Adrenal gland (tissue), 19 donors: ENCODE measurements at places on chromosomes 3 and 15. TPM values are rescaled to one million over a fixed set of nuclear protein-coding genes. Genes with fewer than 3 reads are reported as not detected.
A peak's percentile ranks its signal among the peaks of the same experiment; 100 is the strongest.

INKA1 gene
- 2.5 TPM for total RNA-seq

GRCh38 chr3:186886202-186886981 lies 43.9 kb downstream of the ADIPOQ start:
- H3K36me3 ChIP-seq, result no peaks in the 10 kb centered on the region
- no peak for DNase-seq
- no peak overlapping the region for H3K27ac ChIP-seq
- peaks cover 3% of the 10 kb centered on the region for H3K27me3 ChIP-seq

THAP10 gene
- total RNA-seq, result 1.9 TPM

TF gene
- 9.9 TPM for total RNA-seq

- H3K27me3 ChIP-seq, result no peaks in the 10 kb centered on the region
- peak; percentile 43 for DNase-seq
- no peak overlapping the region for H3K4me3 ChIP-seq
- no peak overlapping the region for H3K27ac ChIP-seq
Observed at GRCh38 chr3:109731639-109732473, 394.5 kb upstream of the DPPA4 start.

CACNA2D3 gene
- 0.84 TPM for total RNA-seq

DNA sequence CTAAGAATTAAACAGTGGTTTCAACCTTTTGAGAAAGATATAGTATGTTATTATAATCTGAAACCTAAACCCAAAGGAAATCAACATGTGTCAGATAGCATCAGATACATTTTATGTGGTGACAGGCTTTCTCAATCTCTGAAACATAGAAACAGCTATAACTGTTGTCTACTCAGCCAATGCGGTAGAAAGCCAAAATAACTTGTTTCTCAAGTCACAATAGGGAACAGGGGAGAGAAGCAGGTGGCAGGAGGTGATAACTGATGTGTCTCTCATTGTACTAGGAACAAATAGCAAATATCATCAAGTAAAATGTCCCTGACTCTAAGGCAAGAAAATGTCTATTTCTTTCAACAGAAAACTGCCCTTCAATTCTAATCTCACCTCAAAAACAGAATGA lies 38.6 kb downstream of the DENND6A start:
- H3K27me3 ChIP-seq, result no peaks in the 10 kb centered on the region
- no peak overlapping the region for H3K4me3 ChIP-seq
- DNase-seq, result no peak
- H3K4me1 ChIP-seq, result peaks cover 15% of the 10 kb centered on the region

ZNF80 gene
- not detected for total RNA-seq

DNA sequence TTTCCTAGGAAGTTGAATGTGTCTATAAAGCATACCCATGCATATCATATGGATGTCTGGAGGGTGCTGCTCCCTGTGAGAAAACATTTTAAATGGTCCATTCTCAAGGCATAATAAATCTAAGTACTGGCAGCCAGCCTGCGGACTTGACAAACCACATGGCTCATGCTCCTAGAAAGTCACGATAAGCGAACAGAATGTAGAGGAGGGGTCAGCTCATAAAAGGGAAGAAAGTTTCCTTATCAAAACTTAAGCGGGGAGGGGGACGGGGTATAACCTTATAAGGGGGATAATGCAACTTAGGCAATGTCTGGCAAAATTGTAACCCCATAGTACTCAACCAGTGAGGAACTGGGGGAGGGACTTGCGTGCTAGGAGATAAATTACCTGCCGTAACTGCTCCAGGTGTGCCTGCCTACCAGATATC lies 159.8 kb upstream of the LMCD1 start:
- H3K27me3 ChIP-seq, result no peaks in the 10 kb centered on the region
- no peaks in the 10 kb centered on the region for H3K36me3 ChIP-seq
- no peak overlapping the region for H3K27ac ChIP-seq
- DNase-seq, result no peak

- no peaks in the 10 kb centered on the region for H3K4me1 ChIP-seq
Observed at GRCh38 chr3:154120961-154121700, at the start of gene ARHGEF26. ARHGEF26 (plus strand) TSS chr3:154121390; CDS start chr3:154121993, 603 bp downstream.

DNA sequence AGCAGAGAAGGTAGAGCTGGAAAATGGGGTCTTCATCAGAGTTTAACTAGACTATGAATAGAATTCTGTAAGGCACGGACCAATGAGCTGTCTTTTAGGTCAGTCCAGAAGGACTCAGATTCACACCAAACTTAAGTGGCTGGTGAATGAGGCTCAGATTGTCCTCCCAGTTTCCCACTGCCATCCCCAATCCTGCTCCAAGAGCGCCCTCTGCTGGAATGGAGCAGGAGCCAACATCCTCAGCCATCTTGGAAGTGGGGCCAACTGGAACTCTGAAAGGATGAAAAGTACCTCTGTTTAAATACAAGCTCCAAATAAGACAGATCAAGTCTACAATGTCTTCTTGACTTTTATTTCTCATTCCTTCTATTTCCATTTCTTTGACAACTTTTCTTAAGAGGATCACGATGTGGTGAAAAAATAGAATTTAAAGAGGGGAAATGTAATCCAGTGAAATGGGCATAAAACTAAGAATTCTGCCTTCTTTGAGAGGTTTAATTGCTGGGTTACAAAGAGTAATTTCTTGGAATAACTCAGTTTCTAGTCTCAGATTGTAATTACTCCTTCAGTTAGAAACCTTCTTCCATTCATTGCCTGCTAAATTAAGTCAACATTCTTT lies 217.1 kb upstream of the TPRG1 start:
- peaks cover 18% of the 10 kb centered on the region for H3K4me1 ChIP-seq
- peak; percentile 85 for DNase-seq
- H3K27me3 ChIP-seq, result no peaks in the 10 kb centered on the region
- H3K36me3 ChIP-seq, result no peaks in the 10 kb centered on the region

PRKCI gene
- total RNA-seq, result 6.2 TPM

PRR23E gene
- not detected for total RNA-seq

DNA sequence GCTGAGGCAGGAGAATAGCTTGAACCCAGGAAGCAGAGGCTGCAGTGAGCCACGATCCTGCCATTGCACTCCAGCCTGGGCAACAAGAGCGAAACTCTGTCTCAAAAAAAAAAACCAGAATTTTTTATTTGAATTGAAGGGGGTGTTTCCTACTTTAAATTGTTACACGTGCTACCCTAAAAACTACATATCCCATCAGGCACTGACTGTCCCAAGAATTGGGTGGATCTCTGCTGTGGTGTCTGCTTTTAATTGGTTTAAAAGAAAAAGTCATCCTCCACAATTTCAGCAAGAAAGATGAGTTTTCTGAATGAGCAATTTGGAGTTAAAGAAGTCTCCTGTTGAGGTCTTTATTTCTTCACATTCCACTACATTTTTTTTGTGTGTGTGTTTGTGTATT lies 2.1 kb downstream of the PDIA3 start:
- H3K4me1 ChIP-seq, result peaks cover 49% of the 10 kb centered on the region
- H3K27ac ChIP-seq, result no peak overlapping the region
- no peaks in the 10 kb centered on the region for H3K36me3 ChIP-seq
- H3K27me3 ChIP-seq, result no peaks in the 10 kb centered on the region

DNA sequence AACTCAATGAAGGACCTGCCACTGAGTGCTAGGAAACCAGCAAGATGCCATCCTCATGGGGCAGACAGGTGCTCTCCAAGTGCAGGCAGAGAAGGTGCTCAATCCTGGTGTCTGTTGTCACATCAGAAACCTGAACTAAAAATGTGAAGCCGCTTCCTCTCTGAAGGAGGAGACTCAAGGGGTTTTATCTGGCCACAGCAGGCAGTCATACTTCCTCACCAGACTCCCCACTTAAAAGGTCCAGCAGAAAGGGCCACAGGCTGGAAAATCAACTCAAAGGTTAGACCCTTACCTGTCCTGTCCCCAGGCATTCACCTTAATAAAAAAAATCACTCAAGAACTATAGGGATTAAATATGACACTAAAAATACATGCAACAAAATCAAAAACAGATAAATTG lies 4.8 kb downstream of the CCDC12 start:
- no peak overlapping the region for H3K4me3 ChIP-seq
- peak overlapping the region; percentile 13 for H3K27ac ChIP-seq
- no peak for DNase-seq
- H3K36me3 ChIP-seq, result no peaks in the 10 kb centered on the region
- H3K4me1 ChIP-seq, result peaks cover 67% of the 10 kb centered on the region

RBP2 gene
- total RNA-seq, result not detected

DNA sequence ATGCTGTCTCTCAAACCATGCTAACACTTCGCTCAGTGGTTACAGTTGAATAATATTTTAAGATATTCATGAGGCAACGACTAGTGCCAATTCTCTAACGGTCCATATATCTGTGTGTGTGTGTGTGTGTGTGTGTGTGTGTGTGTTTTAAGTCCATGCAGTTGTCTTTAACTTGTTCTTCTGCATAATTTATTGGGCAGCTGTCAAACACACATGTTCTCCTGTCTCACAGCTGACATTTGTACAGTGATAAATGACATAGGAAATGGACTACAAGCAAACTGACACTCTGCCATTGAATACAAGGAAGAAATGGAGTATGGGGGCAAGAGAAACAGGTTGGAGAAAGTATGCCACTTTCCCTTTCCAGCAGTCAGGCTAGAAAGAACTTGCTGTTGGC lies 172.0 kb downstream of the PDZRN3 start:
- no peak overlapping the region for H3K4me3 ChIP-seq
- no peaks in the 10 kb centered on the region for H3K36me3 ChIP-seq
- no peaks in the 10 kb centered on the region for H3K27me3 ChIP-seq
- no peak overlapping the region for H3K27ac ChIP-seq
- DNase-seq, result no peak
- H3K4me1 ChIP-seq, result peaks cover 21% of the 10 kb centered on the region

ACSBG1 gene
- total RNA-seq, result 4.3 TPM

DNA sequence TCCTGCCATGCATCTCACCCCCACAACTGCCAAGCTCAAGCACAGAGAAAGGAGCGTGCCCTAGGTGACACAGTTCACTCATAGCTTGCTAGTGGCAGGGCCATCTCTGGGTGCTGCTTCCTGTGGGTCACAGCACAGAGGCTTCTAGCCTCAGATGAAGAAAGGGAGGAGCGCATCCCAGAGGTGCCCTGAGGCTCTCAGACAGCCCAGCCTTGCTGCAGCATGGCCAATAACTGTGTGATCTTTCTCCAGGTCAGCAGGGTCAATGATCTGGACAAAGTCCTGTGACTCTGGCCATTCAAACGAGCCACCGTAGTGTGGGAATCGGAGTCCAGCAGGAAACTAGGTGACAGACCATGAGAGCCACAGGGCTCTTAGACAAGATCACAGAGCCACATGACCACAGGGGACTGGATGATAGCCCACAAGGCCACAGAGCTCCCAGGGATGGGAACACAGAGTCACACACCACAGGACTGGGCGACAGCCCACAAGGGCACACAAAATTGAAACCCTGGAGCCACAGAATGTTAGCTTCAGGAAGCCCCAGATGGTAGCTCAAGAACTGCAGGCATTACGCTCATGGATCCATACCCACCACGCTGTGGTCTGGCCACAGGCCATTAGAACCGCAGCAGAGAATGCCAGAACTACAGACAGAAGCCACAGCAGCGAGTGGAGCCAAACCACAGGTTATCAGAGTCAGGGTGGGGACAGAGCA lies 25.9 kb upstream of the GRIP2 start:
- no peaks in the 10 kb centered on the region for H3K36me3 ChIP-seq
- no peak for DNase-seq
